ENCODE measurements at places on chromosomes 12 and 14.

- peak; percentile 21 for DNase-seq
Observed at GRCh38 chr12:109899783-109900751, at the start of gene TCHP. Gene TCHP, plus strand, starts transcription at chr12:109900274. Its CDS starts 2,753 bp downstream, at chr12:109903027.

DNA sequence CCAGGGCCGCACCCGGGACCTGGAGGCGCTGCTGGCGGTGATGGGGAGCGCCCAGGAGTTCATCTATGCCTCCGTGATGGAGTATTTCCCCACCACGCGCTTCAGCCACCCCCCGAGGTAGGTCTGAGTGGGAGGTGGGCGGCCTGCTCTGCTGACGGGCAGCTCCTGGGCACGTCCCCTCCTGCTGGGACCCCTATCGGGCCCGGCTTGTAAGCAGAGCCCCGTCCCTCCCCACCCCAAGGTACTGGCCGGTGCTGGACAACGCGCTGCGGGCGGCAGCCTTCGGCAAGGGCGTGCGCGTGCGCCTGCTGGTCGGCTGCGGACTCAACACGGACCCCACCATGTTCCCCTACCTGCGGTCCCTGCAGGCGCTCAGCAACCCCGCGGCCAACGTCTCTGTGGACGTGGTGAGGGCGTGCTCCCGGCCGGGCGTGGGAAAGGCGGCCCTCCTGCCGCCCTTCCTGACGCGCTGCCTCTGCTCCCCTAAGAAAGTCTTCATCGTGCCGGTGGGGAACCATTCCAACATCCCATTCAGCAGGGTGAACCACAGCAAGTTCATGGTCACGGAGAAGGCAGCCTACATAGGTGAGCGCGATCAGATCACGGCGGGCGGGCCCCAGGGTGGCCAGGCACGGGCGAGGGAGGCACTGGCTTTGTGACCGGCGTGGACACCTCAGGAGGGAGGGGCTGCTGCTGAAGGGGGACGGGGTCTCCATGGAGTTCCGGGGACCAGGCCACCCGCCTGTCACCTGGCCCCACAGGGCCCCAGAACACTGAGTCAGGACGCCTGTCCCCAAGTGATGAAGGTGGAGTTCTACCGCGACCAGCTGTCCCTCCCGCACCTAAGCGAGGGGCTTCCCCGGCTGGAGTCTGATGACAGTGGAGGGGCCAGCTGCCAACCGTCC lies 7.3 kb downstream of the PLD4 start:
- DNase-seq = no peak

GRCh38 chr12:16610743-16611142 lies 4.8 kb upstream of the LMO3 start:
- DNase-seq = peak; percentile 70

GRCh38 chr14:90587252-90587910 lies 190.6 kb downstream of the CALM1 start:
- no peak for DNase-seq

DNA sequence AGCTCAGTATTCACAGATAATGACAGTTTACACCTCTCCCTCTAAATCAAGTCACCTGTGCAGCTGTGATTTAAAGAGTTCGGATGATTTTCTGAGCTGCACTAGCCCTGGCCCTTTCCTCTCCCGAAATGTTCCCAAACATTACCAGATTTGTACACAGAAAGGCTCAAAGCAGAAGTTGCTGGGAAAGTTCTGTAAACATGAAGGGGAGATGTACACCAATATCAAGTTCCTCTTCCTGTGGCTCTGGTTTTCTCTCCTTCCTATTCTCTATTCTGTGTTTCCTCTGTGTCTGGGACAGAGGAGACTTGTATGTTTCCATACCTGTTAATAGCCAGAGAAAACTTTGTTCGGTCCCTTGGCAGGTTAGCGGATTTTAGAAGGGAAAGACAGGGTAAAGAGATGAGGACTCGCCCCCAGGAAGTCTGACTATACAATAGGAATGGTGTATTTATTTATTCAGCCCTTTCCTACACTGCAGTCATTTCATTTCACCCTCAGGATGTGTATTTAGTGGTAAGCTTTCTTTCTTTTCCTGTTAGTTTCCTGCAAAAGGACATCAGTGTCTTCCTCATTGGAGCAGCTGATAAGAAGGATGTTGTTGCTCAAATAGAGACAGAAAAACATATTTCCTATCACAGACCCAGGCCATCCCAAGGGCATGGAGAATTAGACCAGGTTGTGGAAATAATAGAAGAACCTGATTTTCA lies 7.6 kb upstream of the NUMB start:
- DNase-seq = no peak

All from NCI-H2081 treated with DMSO at 0.1 percent for 48 hours (cell line).